ENCODE measurements at places on chromosomes 7 and 10.

DNA sequence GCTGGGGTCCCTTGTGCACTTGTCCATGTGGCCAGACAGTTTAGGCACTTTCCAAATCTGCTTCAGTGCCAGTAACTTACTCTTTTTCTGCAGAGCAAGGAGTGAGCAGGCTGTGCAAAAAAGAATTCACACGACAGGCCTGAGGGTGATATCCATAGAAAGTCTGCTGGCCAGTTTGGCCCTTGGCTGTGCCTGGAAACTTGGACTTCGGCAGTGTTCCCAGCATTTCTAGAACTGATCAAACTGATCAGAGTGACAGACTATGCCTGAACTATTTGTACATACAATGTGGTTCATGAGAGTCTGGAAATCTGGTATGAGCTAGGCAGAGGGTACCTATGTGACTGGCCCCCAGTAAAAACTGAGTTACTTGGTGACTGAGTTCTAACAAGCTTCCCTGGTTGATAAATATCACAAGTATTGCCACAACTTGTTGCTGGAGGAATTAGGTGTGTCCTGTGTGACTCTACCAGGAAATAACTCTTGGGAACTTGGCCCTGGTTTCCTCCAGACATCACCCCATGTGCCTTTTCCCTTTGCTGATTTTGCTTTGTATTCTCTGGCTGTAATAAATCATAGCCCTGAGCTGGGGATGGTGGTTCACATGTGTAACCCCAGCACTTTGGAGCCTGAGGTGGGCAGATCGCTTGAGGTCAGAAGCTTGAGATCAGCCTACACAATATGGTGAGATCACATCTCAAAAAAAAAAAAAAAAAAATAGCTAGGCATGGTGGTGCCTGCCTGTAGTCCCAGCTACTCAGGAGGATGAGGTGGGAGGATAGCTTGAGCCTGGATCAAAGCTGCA, 3.3 kb upstream of the DENND10 start:
- no peak for DNase-seq

DNA sequence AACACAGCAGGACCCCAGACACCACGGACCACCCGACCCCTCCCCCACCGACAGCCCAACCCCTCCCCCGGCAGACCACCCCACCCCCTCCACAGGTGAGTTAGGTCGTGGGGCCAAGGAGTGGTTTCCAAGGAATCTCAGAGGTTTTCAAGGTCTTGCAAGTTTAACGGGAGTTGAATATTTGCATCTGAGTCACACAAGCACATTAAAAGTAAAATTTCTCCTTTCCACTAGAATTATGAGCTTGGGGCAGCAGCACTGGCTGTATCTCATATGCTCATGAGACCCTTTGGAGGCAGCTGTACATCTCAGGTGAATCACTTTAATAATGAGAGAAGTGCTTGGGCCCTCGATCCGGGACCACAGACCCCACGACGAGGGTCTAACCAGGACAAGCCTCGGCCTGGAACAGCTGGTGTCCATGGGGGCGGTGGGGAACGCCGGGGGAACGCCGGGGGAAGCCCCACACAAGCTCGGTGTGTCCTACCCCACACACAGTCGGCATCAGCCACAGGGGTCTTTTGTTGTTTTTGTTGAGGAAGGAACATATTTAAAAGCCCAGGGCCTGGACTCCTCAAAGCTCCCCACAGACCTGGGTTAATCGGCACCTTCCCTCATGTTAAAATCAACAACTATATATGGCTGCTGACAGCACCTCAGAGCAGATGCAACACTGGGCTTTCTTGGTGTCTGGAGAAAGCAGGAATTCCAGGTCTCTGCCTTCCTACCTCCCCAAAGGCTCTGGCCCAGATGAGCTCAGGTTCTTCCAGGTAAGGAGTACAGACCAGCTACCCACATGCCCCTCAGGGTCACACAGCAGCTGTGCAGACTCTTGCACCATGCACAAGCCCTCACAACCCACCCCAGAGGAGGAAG, 130.3 kb downstream of the DIP2C start:
- no peak for DNase-seq

GRCh38 chr7:75867390-75867717, 11.5 kb upstream of the RHBDD2 start:
- DNase-seq = no peak

DNA sequence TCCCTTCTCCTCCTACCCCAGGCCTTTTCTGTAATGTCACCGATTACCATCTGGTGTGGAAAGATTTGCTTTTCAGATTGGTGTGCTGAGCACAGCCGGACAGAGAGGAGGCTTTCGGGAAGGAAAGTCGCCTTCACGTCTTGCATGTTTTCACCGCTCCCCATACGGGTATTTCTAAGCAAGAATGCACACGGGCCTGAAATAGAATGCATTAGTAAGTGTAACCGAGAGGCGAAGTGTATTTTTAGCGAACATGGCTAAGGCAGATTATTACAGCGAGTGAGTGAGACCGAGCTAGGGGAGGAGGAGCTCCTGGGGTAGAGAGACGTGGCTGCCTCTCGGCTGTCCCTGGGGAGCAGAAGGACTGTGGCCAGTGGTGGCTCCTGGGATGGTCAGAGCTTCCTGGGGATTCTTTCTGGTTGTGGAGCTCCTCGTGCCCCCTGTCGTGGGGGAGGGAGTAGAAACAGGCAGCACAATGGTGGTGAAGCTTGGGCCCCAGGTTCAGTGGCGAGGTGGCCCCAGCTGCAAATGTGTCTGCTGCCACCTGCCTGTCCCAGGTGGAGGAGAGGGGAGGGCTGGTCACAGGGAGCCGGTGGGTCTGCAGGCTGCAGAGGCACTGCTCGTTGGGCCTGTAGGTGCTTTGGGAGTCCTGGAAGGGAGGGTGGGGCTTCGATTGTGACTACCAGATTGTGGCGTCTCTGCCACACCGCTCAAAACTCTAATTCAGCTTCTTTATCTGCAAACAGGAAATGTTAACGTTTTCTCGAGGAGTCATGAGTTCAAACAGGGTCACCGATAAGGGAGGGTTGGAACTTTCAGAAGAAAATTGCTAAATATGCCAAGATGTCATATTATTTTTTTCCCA, 135.8 kb downstream of the CAMK1D start:
- no peak for DNase-seq

DNA sequence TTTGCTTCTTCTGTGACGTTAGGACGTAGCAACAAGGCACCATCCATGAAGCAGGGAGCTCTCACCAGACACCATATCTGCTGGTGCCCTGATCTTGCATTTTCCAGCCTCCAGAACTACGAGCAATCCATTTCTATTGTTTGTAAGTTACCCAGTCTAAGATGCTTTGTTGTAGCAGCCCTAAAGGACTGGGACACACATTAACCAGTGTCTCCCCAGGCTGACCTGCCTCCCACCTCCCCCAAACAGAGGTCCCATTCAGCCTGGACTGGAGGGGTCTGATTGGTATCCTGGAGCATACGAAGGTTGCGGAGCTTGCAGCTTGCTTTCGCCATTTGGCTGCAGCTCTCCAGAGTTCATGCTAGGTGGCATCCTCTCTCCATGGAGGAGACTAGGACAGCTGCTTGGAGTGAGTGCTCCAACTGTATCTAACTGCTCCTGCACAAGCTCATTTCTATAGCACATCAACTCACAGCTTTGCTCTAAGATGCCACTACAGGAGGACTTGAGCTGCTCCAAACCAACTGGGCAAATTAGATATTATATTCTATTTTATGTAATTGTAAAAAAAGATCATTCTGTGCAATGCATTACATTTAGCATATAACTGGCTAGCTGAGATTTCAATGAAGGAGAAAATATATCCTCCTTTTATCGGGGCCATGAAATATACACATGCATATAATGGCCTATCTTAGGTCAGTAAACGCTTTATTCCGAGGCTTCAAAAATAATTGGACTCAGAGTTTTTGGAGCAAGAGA, 8.0 kb upstream of the GRK5 start:
- DNase-seq = peak; percentile 86

- DNase-seq = no peak
Measured at GRCh38 chr10:88057720-88058119, 194.3 kb downstream of the PTEN start.

- DNase-seq = no peak
Measured at GRCh38 chr10:48934672-48935501, 4.8 kb downstream of the LRRC18 start.

- DNase-seq = no peak
Measured at GRCh38 chr10:29651767-29652166, 17.0 kb upstream of the SVIL start.

DNA sequence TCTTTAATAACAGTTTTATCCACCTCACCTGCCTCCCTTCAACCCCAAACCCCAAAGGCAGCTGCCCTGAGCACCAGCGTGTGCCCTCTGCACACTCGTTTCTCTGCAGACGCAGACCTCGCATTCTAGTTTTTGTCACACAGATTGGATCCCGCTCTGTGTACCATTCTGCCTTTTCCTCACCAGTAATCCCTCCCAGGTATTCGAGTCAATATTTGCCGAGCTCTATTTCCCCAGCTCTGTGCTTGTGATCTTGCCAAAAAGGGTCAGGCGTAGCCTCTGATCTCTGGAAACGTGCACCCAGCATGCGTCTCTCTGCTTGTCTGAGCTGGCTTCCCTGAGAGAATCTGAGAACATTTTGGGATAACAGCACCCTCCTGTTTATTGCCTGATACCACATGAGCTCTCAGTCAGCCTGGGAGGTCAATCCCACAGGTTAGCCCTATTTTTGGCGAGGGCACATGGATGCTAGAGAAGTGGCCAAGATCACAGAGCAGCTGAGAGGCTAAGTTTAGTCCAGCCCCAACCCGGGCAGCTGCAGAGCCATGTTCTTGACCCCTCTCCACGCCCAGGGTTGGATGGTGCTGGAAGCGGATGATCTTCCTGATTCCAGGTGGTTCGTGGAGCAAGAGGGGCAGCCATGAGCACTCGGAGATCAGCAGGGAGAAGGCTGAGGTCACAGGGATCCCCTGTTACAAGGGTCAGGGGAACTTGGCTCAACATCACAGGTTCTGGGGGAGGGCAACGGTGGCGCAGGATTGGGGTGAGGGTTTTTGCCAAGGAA, 29.1 kb downstream of the FOXL3 start:
- DNase-seq = no peak

- no peak for DNase-seq
Measured at GRCh38 chr10:33566426-33566825, 232.0 kb upstream of the NRP1 start.

DNA sequence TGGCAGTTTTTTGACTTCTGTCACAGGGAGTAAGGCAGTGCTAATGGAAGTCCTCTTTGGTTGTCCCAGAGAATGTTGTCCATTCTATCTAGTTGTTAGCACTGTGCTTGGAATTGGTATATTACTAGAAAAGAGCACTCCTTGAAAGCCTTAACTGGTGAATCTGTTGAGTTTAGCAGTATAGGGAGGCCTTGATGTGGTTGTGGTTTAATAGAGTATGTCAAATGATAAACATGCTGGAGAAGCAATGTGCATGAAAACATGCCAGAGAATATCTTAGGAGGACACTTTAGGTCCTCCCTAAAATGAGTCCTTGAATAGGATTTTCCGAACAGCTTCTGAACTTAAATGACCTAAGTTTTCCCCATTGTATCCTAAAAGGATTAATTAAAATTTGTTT, 98.6 kb downstream of the BTRC start:
- no peak for DNase-seq

GRCh38 chr7:73968487-73968886, 59.5 kb upstream of the ELN start:
- DNase-seq = no peak

DNA sequence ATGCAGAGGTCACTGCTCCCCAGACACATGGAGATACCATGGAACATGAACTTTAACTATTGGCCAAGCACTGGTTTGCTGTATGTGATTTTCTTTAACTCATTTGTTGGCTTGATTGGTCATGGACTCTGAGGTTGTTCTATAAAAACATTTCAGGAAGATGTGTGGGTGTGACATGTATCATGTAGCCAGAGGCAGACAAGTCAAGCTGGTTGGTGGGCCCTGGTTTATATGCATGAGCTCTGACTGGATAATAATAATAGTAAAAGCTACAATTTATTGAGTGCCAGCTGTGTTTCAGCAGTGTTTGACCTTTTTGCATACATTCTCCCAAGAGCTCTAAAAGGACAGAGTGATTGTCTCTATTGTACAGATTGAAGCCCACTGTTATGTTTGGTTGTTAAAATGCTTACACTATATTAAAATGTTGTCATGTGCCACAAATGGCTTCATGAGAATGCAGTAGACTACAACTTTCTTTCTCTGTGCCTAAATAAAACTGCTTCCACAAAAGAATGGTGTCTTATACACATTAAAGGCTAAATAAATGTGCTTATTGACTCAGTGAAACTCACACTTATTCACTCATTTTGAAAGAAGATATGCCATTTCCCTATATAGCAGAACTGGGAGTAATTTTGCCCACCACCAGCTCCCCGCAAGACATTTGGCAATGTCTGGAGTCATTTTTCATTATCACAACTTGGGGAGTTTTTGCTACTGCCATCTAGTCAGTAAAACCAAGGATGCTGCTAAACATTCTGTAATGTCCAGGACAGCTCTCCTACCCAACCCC, 243.6 kb upstream of the NFE2L3 start:
- no peak for DNase-seq

DNA sequence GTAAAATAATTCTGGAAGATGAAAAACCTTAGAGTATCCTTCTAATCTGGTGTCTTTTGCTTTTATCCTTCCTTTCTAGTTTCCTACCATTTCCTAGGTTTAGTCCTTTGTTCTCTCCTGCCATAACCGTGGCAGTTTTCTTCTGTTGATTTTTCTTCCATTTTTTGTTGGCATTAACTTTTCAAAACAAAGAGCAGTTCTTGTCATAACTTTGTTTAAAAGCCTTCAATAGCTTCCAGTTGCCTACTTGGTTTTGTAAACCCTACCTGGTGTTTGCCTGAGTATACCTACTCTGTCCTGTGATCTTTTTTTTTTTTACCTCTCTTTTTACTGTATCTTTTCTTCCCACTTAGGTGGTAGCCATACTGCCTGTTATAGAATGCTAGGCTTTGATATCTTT, 125.6 kb downstream of the LYZL1 start:
- DNase-seq = no peak

Data from lower leg skin (tissue), 4 donors.